Stimulated activated CD8-positive, alpha-beta memory T cell treated with anti-CD3 and anti-CD28 coated beads, Interleukin-15, amount 100 ng/mL, for 1 hour (primary cell): ENCODE measurements at places on chromosomes 4 and X.

- DNase-seq, result no peak
Observed at GRCh38 chrX:70089604-70090297, 27.5 kb downstream of the OTUD6A start.

DNA sequence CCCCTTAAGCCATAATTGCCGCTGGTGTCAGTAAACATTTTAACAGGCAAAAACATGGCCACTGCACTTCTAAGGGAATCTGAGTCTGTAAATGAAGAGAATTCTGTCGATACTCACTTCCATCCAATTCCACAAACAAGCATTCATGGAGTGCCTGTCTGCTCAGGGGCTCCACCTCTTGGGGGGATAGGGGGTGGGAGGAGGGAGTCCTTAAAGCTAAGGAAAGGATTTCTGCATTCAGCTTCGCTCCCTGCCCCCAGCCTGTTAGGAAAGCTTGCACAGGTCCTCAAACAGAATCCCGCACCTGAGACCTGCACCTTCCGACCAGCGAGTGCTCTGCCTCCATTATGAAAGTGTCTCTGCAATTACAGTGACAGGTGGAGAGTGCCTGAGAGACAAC lies 130.2 kb upstream of the KIT start:
- DNase-seq, result no peak

GRCh38 chr4:77433418-77433733 lies 172.2 kb upstream of the CXCL13 start:
- no peak for DNase-seq

DNA sequence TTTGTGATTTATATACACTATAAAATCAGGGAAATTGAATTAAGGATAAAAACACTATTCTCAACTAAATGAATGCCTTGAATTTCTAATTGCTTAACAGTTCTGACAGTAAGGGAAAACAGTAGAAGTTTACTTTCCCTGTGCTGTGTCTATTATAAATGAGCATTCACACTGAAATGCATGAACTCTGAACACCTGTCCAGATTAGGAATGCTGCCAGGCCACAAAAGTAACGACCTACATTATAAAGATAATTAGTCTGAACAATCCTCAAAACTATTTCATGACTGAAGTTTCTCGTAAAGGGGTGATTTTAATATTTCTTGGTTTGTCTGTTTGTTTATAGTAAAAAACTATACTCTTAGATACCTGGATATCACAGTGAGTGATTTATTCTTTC lies 2.0 kb downstream of the NDST3 start:
- no peak for DNase-seq

- DNase-seq, result no peak
Observed at GRCh38 chr4:62324215-62324614, 1124.1 kb downstream of the ADGRL3 start.

DNA sequence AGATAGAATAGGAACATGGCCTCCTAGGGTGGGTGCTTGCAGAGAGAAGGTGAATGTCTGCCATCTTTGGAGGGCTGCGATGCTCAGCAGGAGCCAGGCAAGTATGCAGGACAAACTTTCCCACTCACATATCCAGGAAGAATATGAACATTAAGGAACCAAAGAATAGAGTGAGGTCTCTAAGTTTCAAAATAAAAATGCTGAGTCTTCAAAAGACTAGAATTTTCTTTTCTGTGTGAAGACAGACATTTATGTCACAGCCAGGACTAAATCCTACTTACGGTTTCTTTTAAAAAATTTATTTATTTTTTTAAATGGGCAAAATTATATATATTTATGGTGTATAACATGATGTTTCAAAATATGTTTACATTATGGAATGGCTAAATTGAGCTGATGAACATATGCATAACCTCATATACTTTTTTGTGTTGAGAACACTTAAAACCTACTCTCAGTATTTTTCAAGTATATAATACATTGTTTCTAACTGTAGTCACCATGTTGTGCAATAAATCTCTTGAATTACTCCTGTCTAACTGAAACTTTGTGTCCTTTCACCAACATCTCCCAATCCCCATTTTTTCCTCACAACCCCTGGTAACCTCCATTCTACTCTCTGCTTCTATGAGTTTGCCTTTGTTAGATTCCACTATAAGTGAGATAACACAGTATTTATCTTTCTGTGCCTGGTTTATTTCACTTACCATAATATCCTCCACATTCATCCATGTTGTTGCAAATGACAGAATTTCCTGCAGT lies 177.8 kb upstream of the HAND2 start:
- DNase-seq, result no peak

DNA sequence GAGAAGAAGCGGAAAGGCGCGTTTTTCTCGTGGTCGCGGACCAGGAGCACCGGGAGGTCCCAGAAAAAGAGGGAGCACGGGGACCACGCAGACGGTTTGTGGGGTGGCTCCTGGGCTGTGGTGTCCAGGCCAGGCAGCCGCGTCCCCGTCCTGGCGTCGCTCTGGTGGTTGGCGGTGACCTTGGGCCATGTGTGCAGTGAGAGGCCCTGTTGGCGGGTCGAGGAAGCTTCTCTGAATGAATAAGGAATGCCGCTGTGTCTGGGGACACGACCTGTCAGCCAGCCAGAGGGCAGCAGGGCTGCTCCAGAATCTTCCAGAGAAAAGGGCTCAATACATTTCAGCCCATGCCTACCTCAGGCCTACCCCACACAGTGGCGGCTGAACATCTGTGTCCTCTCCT lies 24.3 kb upstream of the HGFAC start:
- DNase-seq, result no peak

DNA sequence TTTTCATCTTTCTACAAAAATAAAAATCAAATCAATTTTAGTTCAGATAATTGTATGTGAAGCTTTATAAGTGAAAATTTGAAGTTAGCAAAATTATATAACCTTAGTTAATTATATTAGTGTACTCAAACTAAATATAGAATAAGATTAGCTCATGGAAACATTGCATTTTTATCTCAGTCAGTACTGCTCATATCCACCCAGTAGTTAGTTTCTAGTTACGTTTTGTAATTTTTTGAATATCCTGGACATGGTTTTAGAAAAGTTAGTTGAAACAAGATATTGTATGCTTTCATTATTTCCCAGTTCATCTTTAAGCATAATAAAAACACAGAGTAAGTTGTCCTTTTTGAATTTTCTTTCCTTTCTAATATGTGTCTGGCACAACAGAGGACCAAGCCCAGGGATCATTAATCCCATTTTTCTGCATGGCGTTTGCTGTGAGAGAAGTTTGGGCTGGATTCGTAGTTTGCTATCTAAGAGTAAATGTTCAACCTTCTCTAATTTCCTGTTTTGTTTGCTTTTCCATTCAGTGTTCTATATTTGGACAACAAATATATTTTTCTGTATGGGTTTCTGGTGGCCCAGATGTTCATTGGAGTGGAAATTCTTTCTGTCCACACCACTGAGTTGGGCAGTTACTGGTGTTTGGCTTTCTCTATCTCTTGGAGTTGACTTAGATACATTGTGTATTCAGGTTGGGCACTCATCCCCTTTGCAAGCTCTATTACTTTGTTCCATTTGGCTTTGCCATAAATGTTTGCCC lies 12.1 kb downstream of the TBL1X start:
- no peak for DNase-seq

DNA sequence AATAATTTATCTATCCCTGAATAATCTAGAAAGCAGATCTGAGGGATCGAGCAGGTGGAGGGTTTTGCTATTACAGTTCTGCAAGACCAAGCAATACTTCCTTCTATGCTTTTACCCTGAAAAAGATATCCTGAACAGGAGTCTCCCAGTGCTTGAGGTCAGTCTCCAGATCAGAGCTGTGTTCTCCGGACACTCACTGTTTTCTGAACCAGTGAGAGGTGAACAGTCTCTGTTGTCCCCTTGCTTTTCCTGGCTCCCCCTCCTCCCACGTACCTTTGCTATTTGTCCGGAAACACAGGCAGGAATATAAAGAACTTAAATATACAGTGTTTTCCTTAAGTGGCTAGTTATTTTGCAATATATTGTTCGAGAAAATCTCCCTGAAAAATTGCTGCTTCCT lies 116.6 kb downstream of the ATXN3L start:
- no peak for DNase-seq

GRCh38 chr4:38193236-38193863 lies 233.2 kb downstream of the PTTG2 start:
- no peak for DNase-seq

DNA sequence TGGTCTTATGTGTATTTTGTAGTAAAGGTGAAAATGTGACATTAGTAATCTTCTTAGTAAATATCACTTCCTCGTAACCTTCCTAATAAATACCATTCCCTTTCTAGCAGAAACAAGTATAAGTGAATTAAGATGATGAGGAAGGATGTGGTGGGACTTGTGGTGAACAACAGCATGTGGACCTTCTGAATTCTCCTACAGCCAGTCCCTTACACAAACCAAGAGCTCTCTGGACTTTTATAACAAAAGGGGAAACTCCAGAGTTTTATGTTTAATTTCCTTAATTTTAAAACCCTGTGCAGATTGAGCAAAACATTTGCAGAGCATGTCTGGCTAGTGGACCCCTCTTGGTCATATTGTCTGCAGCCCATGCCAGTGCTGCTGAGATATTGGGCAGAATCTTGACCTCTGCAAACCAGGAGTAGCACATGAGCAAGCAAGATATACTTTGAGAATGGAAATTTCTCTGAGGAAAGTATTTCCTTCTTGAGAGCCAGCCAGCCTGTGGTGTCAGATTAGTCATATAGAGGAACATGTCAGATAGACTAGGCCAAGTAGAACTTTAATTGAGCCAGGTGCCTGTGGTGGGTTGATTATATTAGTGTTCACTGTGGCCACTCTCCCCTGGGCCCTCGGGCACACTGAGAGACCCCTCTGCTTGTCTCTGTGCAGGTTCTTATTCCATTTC lies 328.2 kb downstream of the DKK2 start:
- DNase-seq, result no peak

GRCh38 chrX:148784856-148785255 lies 284.4 kb downstream of the AFF2 start:
- DNase-seq, result no peak

GRCh38 chr4:156378033-156378665 lies 424.5 kb upstream of the CTSO start:
- DNase-seq, result no peak

- DNase-seq, result no peak
Observed at GRCh38 chrX:16141422-16142245, 18.3 kb downstream of the GRPR start.

- DNase-seq, result no peak
Observed at GRCh38 chr4:168387091-168387490, 68.5 kb upstream of the DDX60 start.

DNA sequence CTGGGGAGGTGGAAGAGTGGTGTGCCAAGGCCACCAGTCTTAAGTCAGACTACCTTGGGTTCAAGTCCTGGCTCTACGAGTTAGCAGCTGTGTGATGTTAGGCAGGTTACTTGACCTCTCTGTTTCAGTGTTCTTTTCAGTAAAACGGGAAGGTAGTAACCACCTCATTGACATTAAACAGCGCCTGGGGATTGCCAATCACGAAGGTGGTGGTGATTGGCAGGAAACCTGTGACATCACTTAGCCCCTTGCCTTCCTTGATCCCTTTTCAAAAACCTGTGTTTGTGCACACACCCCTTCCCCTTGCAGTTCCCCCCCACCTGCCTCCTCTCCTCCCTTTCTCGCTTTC lies 7.6 kb downstream of the KLF3 start:
- no peak for DNase-seq

DNA sequence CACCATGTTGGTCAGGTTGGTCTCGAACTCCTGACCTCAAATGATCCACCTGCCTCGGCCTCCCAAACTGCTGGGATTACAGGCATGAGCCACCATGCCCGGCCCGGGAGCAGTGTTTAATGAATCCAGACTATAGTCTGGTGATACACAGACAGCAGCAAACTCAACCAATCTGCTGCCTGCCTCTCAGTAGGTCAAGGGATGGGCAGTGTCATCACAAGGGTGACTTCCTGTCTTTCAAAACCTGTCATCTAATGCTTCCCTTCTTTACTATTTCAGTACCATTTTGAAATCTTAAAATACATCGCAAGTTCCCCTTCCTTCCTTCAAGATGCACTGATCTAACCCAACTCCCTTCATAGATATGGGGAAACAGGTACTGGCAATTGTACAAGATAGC lies 8.4 kb downstream of the RPL39 start:
- DNase-seq, result no peak

DNA sequence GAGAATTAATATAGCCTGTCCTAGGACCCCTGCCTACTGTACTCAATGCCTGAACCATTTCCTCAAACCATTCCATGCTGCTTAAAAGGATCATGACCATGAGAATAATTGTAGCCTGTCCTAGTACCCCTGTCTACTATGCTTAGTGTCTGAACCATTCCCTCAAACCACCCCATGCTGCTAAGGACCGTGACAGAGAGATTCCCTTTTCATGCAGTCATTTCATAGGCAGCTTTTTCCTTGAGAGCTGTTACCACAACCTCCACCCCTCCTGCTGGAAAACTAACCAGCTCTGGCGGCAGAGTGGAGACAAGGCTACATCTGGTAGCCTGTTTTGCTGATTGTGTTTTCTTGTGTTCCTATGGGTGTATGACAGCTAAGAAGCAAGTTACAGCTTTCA lies 174.9 kb upstream of the SMARCAD1 start:
- DNase-seq, result no peak

DNA sequence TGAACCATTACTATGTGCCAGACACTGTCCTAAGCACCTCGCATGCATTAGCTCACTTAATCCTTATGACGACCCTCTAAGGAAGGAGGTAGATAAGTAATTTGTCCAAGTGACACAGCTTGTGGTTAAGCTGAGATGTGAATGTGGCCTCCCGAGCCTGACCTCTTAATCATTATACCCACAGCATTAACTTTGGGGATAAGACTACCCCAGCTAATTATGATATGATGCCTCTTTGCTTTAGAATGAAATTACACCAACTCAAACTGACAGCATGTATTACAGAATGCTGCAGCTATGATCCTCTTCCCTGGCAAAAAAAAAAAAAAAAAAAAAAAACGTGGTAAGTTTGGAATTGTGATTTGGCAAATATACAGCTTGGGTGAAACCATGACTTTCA lies 53.5 kb downstream of the APBB2 start:
- no peak for DNase-seq

DNA sequence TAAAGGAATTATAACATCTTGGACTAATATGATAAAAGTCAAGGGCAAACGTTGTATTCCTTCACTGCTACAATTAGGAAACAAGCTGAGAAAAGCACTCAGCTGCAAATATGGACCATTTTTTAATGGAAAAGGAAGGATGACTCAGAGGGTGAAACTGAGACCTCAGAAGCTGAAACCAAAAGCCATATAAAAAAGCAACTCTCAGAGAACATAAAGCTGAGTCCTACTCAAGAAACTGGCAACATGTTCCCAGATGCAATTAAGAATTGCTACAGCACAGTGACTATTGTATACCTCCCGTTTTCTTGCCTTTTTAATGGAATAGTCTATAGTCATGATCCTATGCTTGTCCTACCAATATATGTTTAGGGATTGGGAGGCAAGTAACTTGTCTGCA lies 1106.4 kb upstream of the INTU start:
- no peak for DNase-seq
